ENCODE measurements at places on chromosomes 6 and 20.

GRCh38 chr20:24079661-24080412 lies 91.3 kb upstream of the GGTLC1 start:
- no peak for DNase-seq

- DNase-seq: no peak
Observed at GRCh38 chr6:142698751-142699150, 246.2 kb downstream of the HIVEP2 start.

GRCh38 chr6:94376876-94377275 lies 957.5 kb upstream of the EPHA7 start:
- DNase-seq: no peak

GRCh38 chr6:83702749-83703148 lies 6.2 kb downstream of the SNAP91 start:
- no peak for DNase-seq

DNA sequence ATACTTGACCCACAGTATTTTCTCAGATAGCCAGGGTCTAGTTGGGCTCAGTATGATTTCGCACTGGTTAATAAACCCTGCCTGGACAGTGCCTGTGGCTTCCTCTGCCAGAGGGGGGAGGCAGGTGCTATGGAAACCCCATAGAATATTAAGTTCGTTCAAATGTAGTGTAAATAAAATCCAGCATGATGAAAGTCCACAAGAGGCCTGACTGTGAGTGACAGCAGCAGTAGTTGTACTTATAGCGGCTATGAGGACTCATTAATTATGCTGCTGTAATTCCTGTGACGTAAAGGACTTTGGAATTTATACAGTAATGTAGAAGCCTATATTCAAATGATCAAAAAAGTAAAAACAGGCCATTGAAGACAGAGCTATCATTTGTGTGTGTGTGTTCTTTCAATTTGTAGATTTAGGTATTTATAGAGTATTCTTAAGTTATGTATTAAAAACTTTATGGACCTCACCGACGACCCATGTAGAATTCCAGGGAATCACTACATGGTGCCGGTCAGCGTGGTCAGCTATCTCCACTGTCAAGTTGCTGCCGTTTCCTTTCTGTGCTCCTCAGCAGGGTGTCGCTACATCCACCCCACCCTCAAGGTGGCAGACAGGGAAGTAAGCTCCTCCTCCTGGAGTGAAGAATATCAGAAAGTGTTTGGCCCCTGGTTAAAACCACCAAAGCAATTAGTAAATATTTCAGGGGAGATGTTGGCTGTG lies 10.0 kb downstream of the PYGB start:
- DNase-seq: no peak

DNA sequence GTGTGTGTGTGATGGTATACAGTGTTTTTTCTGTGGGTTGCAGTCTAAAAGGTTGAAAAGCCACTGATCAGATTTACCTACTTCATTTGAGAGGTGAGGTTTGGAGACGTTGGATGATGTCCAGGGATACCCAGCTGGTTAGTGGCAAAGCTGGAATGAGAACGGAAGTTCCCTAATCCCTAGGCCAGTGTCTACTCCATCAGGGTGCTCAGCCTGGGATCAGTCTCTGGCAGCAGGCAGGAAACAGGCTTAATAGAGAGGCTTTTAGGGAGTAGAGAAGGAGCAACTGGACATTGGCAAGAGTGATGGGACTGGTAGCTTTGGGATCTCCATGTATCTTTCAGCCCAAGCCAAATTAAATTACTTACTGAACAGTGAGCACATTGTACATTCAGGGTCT lies 80.7 kb downstream of the C6orf52 start:
- DNase-seq: no peak

GRCh38 chr6:159819932-159820640 lies 20.0 kb downstream of the PNLDC1 start:
- no peak for DNase-seq

- no peak for DNase-seq
Observed at GRCh38 chr6:3696525-3697088, 54.9 kb downstream of the PXDC1 start.

DNA sequence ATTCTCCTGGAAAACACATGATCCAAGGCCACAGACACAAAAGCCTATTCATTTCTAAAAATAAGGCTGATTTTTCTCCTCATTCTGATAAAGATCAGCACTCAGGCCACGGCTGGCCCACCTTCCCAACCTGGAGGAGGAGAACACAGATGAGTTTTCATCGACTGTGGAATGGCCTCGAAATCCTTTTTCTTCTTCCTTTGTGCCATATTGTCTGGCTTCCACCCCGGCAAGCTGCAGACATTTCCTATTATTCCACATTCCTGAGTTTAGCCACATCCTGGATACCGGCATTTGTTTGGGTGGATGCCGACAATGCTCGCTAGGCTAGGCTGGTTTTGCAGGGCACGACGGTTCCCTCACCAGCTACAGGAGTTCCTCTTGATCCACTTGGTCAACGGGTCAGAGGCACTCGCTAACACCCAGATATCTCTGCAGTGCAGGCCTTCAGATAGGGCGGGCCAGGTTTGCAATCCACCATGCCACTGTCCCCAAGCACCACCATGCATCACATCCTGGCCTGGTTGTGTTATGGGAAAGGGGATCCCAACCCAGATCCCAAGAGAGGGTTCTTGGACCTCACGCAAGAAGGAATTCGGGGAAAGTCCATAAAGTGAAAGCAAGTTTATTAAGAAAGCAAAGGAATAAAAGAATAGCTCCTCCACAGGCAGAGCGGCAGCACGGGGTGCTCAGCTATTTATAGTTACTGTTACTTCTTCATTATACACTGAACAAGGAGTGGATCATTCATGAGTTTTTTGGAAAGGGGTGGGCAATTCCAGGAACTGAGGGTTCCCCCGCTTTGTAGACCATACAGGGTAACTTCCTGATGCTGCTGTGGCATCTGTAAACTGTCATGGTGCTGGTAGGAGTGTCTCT lies 4.2 kb upstream of the CTSZ start:
- DNase-seq: no peak

- DNase-seq: no peak
Observed at GRCh38 chr6:22929311-22929985, 360.1 kb downstream of the HDGFL1 start.

GRCh38 chr6:124661097-124661661 lies 301.1 kb upstream of the RNF217 start:
- no peak for DNase-seq

GRCh38 chr20:25225642-25226432 lies 22.0 kb upstream of the PYGB start:
- DNase-seq: no peak

GRCh38 chr20:33079259-33079658 lies at the start of gene BPIFB4:
Gene BPIFB4, plus strand, starts transcription at chr20:33079643. Its CDS starts 1,884 bp downstream, at chr20:33081527.
- no peak for DNase-seq

DNA sequence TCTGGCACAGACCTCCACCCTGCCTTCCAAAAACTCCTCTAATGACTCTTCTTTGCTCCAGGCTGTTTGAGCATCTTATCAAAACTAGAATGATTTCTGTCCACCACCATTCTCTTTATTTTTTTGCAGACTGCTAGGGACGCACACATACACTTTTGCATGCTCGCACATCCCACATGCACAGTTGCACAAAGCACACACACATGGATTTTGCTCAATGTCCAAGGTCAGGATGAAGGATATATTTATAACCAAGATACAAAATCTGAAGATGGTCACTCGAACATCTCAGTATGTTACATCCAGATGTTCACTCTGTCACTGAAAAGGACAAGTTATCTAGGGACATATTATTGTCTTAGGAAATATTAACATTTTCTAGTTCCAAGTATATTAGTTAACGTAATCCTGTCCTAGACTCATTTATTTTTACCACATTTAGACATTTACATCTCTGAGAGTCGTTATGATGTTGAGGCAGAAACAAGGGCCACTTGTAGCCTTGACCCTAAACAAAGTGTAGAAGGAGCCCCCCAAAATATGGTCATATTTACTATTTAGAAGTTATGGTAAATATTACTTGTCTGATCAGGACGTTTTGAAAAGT lies 3.4 kb upstream of the SIM1 start:
- no peak for DNase-seq

- no peak for DNase-seq
Observed at GRCh38 chr20:59219211-59219610, 55.6 kb downstream of the ZNF831 start.

DNA sequence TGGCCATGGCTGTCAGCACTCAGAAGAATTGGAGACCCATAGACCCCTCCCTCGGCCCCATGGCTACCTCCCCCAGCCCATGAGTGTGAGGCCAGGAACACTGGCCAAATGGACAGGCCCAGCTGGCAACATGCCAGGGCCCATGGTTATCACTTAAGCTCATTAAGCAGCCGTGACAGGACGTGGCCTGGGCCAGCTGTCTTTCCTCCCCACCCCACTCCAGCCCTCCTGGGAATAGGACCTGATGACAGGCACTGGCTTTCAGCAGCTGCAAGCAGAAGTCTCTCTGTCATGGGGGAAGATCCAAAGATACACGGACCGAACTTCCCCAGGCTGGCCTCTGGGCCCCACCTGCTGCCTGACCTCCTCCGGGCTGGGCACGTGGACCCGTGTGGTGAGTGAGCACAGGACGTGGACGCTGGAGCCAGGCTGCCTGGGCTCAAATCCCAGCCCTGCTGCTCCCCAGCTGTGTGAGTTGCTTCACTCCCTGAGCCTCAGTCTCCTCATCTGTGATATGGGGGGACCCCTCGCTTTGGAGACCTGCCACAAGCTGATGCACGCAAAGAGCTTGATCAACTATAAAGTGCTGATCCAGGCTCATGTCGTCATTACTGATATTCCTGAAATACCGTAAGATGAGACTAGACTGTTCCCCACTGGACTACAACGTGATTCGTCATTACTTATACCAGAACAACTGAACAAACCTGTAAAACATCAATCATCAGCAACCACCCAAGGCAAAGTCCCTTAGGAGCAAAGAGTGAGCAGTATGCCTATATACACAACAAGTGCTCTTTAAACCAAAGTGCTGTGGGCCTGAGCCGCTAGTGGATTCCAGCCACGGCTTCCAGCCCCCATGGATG lies 22.0 kb upstream of the VSTM2L start:
- peak; percentile 34 for DNase-seq

- DNase-seq: no peak
Observed at GRCh38 chr6:107707346-107708275, 116.5 kb downstream of the SCML4 start.

DNA sequence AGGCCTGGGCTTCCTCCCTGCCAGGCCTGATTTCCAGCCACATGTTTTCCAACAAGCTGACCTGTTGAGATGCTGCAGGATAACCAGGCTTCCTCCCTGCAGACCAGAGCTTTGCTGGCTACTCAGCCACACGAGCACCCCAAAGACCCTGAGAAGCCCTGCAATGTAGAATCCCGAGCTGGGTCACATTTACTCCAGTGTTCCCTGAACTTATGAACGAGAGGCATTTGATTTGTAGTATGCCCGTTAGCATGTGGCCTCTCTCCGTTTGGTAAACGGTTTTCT lies 4.0 kb downstream of the SIRPA start:
- no peak for DNase-seq

- DNase-seq: no peak
Observed at GRCh38 chr20:60395991-60396390, 437.8 kb downstream of the CDH26 start.

GRCh38 chr6:100455230-100456124 lies 9.2 kb downstream of the SIM1 start:
- no peak for DNase-seq

DNA sequence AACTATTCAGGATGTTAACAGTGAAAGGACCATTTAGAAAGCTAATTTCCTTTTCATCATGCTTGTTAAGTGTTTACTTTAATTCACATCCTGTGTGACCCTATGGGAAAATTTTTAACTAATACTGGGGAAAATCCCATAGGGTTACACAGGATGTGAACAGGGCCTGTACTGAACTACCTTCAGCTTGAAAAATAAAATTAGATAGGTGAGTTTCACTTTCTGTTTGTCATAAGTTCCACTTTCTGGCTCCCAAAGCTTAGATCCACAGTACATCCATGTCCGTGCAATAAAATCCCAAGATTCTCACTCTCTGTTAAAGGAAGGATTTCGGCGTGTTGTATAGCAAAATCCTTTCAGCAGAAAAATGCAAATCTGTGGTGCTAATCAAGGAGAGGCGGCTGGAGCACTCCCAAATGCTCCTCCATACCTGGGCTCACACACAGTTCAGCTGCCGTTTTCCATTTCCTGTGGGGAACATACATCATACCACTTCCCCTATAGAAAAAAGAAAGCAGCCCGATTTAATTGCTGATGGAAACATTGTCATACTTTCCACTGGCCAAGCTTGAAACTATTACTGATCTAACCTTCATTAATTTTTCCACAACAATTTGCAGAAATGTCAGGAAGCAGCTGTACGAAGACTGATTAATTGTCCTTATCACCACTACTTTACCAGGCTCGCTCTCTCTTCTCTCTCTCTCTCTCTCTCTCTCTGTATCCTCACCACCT lies 125.2 kb downstream of the HIVEP2 start:
- no peak for DNase-seq

- DNase-seq: no peak
Observed at GRCh38 chr20:4006640-4007039, 8.7 kb downstream of the RNF24 start.

GRCh38 chr6:159606786-159607185 lies 86.3 kb downstream of the SOD2 start:
- DNase-seq: no peak

DNA sequence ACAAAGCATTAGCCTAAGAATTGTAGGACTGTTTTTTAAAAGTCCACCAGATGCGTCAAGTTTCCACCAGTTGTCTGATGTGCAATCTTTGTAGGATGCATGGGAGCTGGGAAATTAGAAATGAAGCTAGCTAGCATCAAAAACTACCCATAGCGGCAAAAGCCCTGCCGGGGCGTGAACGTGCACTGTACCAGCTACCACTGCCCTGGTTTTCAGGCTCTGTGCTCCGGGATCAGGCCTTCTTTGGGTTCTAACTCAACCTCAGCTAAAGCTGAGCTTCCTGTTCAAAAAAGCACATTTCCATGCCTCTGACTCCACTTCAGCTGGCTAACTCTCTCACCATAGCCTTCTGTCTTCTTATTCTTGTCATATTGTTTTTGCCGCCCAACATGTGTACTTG lies 26.9 kb upstream of the FUCA2 start:
- no peak for DNase-seq

DNA sequence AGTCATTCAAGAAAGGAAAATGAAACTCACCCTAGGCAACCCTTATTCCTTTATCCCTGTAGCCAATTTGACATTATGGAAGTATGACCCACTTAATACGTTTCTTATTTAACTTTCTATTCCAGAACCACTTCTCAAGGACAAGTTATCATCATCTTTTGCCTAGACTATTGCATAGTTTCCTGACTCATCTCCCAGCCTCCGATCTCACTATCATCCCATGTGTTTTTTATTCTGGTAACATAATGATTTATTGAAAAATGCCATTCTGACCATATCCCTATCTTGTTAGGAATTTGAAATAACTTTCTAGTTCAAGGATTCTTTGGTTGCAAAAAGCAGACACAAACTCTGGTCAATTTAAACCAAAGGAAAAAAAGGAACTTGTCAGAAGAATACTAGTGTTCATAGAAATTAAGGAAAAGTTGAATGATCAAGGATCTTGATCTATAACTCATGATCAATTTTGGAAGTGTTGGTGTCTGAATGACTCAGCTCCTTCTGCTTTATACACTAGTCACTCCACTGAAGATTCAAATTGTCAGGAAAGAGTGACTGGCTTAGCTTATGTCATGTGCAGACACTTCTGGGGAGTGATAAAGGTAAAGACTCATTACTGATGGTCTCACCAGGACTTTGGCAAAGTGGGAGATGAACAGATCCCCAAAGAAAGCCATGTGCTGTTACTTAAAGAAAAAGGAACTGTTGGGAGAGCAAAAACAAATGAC lies 8.5 kb upstream of the TINAG start:
- DNase-seq: no peak

Data from NCI-H187 treated with DMSO at 0.1 percent for 48 hours (cell line).